Mesothelial cell of epicardium (in vitro differentiated cells): ENCODE measurements at places on chromosomes 1 and 21. TPM values are rescaled to one million over a fixed set of nuclear protein-coding genes. Genes with fewer than 3 reads are reported as not detected.
A peak's percentile ranks its signal among the peaks of the same experiment; 100 is the strongest.

The SAMSN1 gene
- total RNA-seq, result 0.27 to 0.36 TPM (median 0.29 TPM) in 3 replicates

The RHD gene
- total RNA-seq, result not detected in 3 replicates

DNA sequence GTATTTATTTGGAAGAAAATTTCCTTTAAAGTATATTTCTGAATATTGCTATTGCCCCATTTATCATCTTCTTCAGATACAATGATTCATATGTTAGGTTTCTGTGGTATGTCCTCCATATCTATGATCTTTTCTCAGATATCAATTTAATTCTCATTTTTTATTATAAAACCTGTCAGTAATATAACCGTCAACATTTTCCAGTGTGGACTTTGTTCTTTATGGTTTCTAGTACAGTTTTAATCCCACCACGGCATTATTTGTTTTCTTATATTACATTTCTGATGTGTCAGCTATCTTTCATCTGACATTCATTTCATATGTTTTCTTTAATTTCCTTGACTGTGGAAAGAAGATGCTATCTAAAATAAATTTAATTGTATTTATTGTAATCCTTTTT lies 97.9 kb downstream of the PLPPR5 start:
- peaks cover 2% of the 10 kb centered on the region for H3K27me3 ChIP-seq
- H3K4me1 ChIP-seq, result peaks cover 13% of the 10 kb centered on the region
- H3K27ac ChIP-seq, result no peak overlapping the region
- no peak overlapping the region for H3K4me3 ChIP-seq

The SLC35D1 gene
- total RNA-seq, result 15.2 to 15.5 TPM (median 15.3 TPM) in 3 replicates

DNA sequence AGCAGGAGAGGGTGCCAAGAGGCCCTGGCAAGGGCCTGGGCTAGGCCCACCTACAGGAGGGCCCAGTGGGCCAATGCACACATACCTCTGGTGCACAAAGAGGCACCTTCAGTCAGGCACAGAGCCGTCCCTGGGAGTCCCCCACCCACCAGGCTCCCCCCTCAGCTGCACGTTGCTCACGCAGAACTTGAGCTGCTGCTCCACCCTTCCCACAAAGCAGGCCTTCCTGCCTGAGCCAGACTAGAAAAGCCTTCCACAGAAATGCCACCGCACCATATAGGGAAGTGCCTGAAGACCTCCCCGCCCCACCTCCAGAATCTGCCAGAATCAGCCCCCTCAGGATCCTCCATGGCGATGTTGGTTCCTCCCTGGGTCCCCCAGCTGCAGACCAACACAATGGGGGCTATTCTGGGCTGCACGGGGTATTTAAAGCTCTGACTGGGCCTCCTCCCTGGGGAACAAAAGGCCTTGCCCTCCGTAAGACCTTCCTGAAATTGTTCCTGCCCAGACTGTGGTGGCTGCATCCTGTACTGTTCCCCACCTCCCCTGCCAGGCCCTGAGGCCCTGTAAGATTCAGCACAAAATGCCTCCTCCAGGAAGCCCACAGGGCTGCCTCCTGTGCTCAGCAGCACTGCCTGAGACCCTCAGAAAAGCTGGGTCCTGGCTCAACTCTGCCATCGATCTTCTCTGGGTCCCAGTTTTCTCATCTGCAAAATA lies 27.2 kb downstream of the HSPG2 start:
- no peak overlapping the region for H3K4me3 ChIP-seq
- no peaks in the 10 kb centered on the region for H3K36me3 ChIP-seq
- DNase-seq, result no peak
- peak overlapping the region; percentile 88 for H3K27ac ChIP-seq

The CLEC20A gene
- not detected in 3 replicates for total RNA-seq

The LCE1A gene
- total RNA-seq, result not detected in 3 replicates

DNA sequence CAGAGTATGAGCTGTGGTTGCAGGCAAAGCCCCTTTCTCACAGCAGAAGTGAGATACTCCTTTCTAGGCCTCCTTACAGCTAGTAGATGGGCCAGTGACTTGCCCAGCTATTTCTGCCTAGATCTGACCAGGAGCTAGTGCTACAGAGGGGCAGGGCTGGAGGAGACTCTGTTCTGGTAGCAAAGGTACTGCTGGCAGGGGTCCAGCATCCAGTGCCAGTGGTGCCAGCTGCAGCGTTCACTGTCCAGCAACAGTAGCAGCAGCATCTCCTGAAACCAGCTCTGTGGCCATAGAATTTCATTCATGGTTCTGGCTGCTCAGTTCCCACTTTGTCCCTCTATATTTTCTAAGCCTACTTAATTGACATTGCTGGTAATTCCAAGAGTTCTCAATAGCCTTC lies 62.5 kb upstream of the CNN3 start:
- no peak overlapping the region for H3K4me3 ChIP-seq
- DNase-seq, result no peak
- H3K27me3 ChIP-seq, result no peaks in the 10 kb centered on the region
- peaks cover 29% of the 10 kb centered on the region for H3K4me1 ChIP-seq
- no peak overlapping the region for H3K27ac ChIP-seq

GRCh38 chr1:108053270-108054013 lies 88.5 kb upstream of the VAV3 start:
- no peak for DNase-seq
- H3K27ac ChIP-seq, result no peak overlapping the region
- H3K36me3 ChIP-seq, result no peaks in the 10 kb centered on the region
- peaks cover 14% of the 10 kb centered on the region for H3K27me3 ChIP-seq

DNA sequence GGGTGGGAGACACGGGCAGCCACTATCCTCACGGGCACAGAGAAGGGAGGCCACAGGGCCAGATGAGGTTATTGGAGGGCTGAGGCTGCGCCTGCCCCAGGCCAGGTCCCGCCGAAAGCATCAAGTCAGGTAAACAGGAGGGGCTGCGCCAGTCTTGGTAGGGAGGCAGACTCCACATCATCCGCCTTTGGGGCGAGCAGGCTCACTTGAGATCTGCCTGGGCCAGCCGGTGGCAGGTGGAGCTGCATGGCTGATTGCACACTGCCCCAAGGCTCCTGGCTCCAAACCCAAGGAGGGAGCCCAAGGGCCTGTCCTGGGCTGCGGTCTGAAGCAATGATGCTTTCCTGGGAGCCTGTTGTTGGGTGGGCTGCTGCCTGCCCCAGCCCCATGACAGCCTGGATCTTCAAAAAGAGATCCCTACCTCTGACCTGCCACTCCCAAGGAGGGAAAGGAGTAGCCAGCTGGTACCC lies 4.6 kb downstream of the SMIM1 start:
- H3K27ac ChIP-seq, result peak overlapping the region; percentile 16
- peaks cover 22% of the 10 kb centered on the region for H3K36me3 ChIP-seq
- no peak overlapping the region for H3K4me3 ChIP-seq
- DNase-seq, result no peak
- H3K4me1 ChIP-seq, result peaks cover 17% of the 10 kb centered on the region

The S1PR1 gene
- 21.5 to 25.5 TPM (median 23.5 TPM) in 3 replicates for total RNA-seq

The CD101 gene
- 3.7 to 5.6 TPM (median 4.1 TPM) in 3 replicates for total RNA-seq

The ZNF326 gene
- 50.9 to 57.3 TPM (median 56.0 TPM) in 3 replicates for total RNA-seq

GRCh38 chr21:29939924-29940275 lies at the start of gene GRIK1:
TSS of gene GRIK1 (minus strand) at chr21:29939996.
- no peaks in the 10 kb centered on the region for H3K36me3 ChIP-seq
- peak; percentile 20 for DNase-seq
- H3K4me1 ChIP-seq, result peaks cover 12% of the 10 kb centered on the region
- peak within 1 kb of the TSS; percentile 84 for H3K4me3 ChIP-seq
- peaks cover 91% of the 10 kb centered on the region for H3K27me3 ChIP-seq

DNA sequence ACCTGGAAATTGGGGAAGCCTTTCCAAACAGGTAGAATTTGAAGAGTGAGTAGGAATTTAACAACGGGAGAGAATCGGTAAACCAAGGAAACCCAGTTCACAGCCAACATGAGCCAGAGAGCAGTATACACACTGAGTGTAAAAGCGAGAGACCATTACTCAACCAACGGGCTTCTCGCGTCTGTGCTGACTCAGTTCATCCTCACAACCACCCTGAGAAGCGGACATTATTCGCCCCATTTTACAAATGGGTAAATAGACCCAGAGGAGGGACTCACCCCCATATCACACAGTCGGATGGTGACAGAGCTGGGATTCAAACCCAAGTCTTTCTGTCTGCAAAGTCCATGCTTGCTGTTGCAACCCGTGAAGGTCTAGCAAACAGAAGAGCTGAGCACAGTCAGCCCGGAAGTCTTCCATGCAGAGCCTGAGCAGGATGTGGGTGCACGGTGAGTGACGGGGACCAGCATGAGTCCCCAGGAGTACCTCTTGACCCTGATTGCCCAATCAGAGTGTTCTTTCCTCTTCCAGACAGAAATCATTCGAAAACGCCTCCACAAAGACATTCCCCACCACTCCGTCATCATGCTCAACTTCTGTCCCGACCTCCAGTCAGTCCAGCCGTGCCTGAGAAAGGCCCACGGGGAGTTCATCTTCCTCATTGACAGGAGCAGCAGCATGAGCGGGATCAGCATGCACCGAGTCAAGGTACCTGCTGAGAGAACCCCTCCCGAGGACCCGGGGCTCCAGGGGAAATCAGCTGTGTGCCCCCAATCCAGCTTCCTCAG lies 32.3 kb downstream of the VWA5B1 start:
- no peaks in the 10 kb centered on the region for H3K36me3 ChIP-seq
- no peak overlapping the region for H3K4me3 ChIP-seq
- peaks cover 17% of the 10 kb centered on the region for H3K4me1 ChIP-seq
- no peak for DNase-seq
- no peak overlapping the region for H3K27ac ChIP-seq

- H3K27ac ChIP-seq, result no peak overlapping the region
- peaks cover 2% of the 10 kb centered on the region for H3K4me1 ChIP-seq
- DNase-seq, result no peak
These were observed 131.6 kb downstream of the ETS2 start for GRCh38 chr21:38937286-38937790.

The ATP1A1 gene
- total RNA-seq, result 215 to 221 TPM (median 219 TPM) in 3 replicates

GRCh38 chr1:56222914-56223540 lies 356.3 kb downstream of the PLPP3 start:
- H3K4me1 ChIP-seq, result peaks cover 2% of the 10 kb centered on the region
- H3K36me3 ChIP-seq, result no peaks in the 10 kb centered on the region
- no peak for DNase-seq
- no peak overlapping the region for H3K4me3 ChIP-seq
- no peaks in the 10 kb centered on the region for H3K27me3 ChIP-seq

DNA sequence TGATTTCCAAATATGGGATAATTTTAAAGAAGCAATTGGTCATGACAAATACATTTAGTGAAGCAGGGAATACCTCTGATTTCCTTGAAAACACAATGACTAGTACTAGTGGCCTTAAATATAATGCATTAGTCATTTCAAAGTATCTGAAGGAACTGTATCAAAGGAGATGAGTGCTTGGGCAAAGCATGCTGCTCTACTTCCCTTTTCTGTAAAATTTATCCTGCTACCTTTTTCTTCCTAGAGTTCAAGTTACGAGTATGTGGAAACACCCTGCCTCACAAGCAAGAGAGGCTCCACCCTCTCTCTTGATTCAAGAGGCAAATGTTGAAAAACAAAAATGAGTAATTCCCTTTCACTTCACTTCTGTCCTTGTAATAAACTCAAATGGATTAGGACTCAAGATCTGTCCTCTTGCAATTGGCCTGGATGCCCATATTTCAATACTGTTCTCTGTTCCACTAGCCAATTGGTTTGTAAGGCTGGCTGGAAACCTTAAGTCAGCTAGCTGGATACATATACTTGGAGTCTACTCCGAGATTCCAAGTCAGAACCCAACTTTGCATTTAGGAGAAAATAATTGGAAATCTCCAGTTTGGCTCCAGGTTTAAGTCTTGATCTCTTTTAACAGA lies 92.5 kb downstream of the CDC42BPA start:
- no peak overlapping the region for H3K27ac ChIP-seq
- DNase-seq, result no peak
- H3K4me3 ChIP-seq, result no peak overlapping the region

DNA sequence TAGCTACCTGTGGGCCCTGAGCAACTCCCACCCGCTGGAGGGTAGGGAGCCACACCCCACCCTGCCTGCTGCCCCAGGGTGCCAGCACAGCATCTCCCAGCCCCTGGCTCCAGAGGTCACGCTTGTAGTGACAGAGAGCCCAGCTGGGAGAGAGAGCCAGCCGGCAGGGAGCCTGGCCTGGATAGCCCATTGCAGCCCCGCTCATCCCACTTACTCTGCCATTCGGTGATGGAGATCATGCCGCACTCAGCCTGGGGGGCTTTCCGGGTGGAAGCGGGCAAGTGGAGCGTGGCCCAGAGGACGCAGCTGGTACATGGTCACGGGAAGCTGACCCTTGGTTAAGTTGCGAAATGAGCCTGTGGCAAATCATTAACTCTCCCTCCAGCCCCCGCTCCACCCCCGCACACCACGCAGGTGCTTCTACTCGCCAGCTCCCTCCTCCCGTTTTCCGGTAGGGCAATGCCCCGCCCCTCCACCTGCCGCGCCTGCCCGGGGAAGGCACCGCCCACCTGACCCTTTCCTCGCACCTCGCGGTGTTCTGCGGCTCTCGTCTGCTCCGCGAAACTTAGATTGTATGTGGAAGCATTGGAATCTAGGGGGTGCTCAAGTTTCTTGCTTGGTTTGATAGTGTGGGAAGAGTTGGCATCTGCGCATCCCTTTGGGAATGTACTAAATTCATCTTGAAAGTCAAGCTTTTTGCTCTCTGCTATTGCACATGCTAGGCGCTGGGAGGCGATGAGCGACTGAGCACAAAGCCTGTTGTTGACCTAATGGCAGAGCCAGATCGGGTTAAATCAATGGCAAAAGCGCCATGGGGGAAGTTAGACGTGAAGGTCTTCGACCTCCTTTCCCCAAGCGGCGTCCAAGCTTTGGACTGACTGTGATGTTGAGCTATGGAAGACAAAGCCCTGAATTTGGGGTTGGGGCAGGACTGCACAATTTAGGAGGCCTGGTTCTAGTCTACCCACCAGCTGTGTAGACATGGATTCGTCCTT lies at the start of gene GOLT1A:
Gene GOLT1A (minus strand): TSS at position 321 of the 995 bp plus-strand sequence. CDS start 82 bp downstream, at position 239.
- no peaks in the 10 kb centered on the region for H3K36me3 ChIP-seq
- DNase-seq, result peak; percentile 72
- peaks cover 7% of the 10 kb centered on the region for H3K4me1 ChIP-seq
- peak within 1 kb of the TSS; percentile 4 for H3K27ac ChIP-seq

- peaks cover 1% of the 10 kb centered on the region for H3K27me3 ChIP-seq
- H3K4me3 ChIP-seq, result no peak overlapping the region
- no peaks in the 10 kb centered on the region for H3K36me3 ChIP-seq
- no peak overlapping the region for H3K27ac ChIP-seq
- DNase-seq, result no peak
These were observed 123.2 kb downstream of the PTPRC start for GRCh38 chr1:198761859-198762616.

- no peaks in the 10 kb centered on the region for H3K27me3 ChIP-seq
- no peak for DNase-seq
- H3K4me3 ChIP-seq, result no peak overlapping the region
- peak overlapping the region; percentile 52 for H3K27ac ChIP-seq
- H3K4me1 ChIP-seq, result peaks cover 4% of the 10 kb centered on the region
These were observed 7.9 kb upstream of the A3GALT2 start for GRCh38 chr1:33328817-33329216.

GRCh38 chr1:211942583-211942982 lies 92.8 kb downstream of the INTS7 start:
- no peak overlapping the region for H3K4me3 ChIP-seq
- peaks cover 31% of the 10 kb centered on the region for H3K36me3 ChIP-seq
- H3K27me3 ChIP-seq, result no peaks in the 10 kb centered on the region
